CD4-positive, alpha-beta T cell treated with Interferon gamma for 1 hour (primary cell): ENCODE measurements at places on chromosomes 12 and 14.

DNA sequence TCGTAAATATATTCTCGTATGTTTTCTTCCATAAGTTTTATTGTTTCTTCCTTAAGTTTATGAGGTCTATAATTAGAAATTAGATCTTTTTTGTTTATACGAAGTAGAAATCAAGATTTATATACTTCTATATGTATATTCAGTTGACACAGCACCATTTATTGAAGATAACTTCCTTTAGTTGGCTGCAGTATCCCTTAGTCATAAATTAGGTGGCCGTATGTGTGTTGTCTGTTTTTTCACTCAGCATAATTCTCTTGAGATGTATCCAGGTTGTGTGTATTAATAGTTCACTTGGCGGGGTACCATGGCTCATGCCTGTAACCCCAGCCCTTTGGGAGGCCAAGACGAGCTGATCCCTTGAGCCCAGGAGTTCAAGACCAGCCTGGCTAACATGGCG is 40.5 kb downstream of the CFAP54 start:
- no peak for DNase-seq

DNA sequence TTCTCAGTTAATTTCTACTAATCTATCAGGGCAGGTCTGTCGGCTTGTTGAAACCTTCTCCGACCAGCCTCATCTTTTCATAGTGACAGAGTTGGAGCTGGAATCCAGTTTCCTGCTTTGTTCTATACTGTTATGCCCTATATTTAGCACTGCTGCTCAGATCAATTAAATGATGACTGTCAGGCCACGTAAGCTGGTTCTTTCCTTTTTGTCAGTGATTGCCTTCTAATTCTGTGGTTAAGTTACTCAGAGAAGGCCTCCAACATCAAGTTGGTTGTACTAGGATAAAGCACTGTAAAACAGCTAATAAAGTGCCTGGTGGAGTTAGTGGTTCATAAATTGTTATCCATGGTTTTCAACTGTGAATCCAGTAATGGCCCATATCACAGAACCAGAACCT is 22.6 kb downstream of the DERA start:
- DNase-seq, result no peak

- no peak for DNase-seq
Observed at GRCh38 chr12:128801879-128802391, 21.8 kb downstream of the SLC15A4 start.

DNA sequence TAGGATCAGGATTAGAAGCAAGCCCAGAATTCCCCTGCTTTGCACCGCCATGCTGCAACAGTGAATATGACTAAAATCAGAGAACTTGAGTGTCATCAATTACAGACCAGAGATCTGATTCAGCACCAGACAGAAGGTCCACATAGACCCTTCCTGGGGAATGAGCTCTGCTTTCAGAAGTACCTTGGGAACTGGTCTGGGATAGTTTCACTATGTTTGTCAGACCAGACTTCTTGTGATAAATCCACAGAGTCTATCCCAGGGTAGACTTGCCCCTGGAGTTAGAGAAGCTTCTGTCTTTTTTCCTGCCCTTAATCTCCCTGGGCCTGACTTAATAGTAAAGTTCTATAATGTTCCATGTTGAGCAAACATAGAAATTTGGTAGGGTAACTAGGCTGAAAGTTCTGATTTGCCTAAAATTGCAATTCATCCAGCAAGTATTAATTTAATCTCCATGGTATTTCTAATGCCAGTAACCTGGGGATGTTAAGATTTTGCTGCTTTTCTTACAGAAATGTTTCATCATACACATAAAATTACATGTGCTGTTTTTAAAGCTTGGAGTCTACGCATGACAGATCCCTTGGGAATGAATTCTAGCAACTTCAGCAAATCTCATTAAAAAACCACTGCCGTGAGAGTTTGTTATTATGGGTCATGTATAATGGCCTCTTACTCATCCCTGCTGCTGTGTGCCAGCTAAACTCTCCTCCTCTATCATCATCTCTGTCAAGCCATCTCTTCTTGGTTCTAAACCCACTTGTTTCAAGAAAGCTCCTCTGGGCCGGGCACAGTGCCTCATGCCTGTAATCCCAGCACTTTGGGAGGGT is 61.3 kb upstream of the METAP2 start:
- no peak for DNase-seq

DNA sequence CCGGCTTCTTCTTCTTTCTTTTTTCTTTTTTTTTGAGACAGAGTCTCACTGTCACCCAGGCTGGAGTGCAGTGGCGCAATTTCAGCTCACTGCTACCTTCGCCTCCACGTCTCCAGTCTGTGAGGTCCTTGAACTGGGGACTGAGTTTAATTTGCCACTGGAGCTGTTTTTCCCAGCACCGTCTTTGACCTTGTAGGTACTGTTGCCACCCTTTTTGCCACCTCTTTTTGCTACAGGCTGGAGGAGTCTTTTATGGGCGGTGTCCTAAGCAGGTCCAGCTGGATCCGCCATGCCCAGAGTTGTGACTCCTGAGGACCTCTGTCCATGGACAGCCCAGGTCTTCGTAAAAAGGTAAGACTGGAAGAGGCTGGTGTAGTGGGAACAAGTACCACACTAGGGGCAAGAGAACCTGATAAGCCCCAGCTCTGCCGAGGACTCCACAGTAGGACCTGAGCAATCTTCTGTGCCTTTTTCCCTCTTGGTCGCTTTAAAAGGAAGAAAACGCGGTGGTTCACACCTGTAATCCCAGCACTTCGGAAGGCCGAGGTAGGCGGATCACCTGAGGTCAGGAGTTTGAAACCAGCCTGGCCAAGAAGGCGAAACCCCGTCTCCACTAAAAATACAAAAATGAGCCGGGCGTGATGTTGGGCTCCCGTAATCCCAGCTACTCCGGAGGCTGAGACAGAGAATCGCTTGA is 946 bp downstream of the RNU4-2 start:
- no peak for DNase-seq

GRCh38 chr12:85363382-85364190 is 83.6 kb downstream of the ALX1 start:
- DNase-seq, result no peak

- no peak for DNase-seq
Observed at GRCh38 chr12:57830393-57830792, 11.9 kb upstream of the AVIL start.
